ENCODE measurements at places on chromosomes 2 and 18. TPM values are rescaled to one million over a fixed set of nuclear protein-coding genes. Genes with fewer than 3 reads are reported as not detected.

DNA sequence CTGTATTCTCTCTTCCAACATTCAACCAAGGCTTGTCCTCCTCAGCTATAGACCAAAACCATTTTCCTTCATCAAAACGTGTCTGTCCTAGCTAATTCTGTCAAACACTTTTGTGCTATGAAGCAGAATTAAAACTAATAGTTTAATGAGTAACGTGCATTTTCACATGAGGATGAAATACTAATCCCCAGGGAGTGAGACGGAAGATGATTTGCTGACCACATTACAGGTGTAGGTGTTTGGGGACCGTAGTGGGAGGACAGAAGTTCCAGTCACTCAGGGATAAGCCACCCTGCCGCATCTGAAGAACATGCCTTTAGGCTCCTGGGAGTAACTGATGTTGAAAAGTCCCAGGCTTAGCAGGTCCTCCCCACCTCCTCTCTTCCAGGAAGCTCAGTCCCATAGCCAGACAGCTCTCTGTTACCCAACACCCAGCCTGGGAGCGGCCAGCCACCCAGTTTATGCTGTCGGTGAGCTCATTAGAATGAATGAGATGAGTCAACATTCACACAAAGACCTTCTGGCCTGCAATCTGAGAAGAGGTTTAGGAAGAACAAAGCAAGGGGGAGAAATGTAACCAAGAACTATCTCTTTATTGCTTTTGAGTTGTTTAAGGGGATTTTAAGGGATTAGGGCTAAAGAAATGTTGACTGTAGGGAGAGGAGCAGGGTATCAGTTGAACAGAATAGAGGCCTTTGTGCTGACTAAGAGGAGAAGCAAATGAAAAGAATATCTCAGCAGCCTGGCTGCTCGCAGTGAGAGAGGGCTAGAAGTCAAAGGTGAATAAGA, 122.5 kb downstream of the FOXI3 start:
- H3K36me3 ChIP-seq = no peaks in the 10 kb centered on the region
- no peak for DNase-seq
- H3K27ac ChIP-seq = no peak overlapping the region
- no peaks in the 10 kb centered on the region for H3K4me1 ChIP-seq
- H3K27me3 ChIP-seq = no peaks in the 10 kb centered on the region
- no peak overlapping the region for H3K4me3 ChIP-seq

GRCh38 chr2:239355139-239355538, 45.7 kb downstream of the HDAC4 start:
- no peaks in the 10 kb centered on the region for H3K27me3 ChIP-seq
- H3K4me3 ChIP-seq = no peak overlapping the region
- DNase-seq = no peak
- no peak overlapping the region for H3K27ac ChIP-seq
- H3K36me3 ChIP-seq = no peaks in the 10 kb centered on the region

DNA sequence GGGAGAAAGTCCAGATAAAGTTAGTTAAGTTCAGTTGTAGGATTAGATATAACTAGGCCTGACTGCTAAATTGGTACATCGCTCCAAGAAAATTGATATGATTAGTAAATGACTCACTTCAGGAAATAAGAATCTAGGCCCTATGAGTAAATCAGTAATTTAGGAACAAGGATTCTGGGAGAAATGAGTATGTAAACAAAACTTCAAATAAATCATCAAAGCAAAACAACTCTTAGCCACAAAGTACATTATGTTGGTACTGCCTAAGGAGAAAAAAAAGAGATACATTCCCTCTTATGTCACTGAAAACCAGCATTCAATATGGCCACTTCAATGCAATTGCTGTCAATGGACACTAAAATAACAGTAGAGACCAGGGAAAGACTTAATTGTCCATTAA, 529.1 kb downstream of the ZNF804A start:
- H3K27ac ChIP-seq = no peak overlapping the region
- H3K4me1 ChIP-seq = no peaks in the 10 kb centered on the region
- no peak for DNase-seq
- no peaks in the 10 kb centered on the region for H3K36me3 ChIP-seq
- H3K4me3 ChIP-seq = no peak overlapping the region
- H3K27me3 ChIP-seq = no peaks in the 10 kb centered on the region

DNA sequence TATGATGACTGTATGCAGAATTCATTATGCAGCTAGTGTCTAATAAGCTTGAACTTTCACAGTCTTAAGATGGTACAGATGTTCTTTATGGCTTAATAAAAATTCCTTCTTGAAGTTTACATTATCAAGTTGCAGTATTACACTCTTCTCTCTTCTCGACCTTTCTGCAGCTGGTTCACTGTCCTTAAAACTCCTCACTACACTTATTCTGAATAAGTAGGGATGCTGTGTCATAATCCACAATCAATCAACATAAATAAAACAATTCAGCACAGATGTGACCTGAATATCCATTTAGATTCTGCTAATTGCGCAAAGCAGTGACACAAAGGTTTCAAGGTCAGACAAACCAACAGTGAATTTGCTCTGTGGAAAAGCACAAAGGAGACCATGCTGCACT, 356.8 kb downstream of the SUCLG1 start:
- H3K36me3 ChIP-seq = peaks cover 4% of the 10 kb centered on the region
- H3K27me3 ChIP-seq = no peaks in the 10 kb centered on the region
- no peak overlapping the region for H3K4me3 ChIP-seq
- H3K27ac ChIP-seq = no peak overlapping the region

GRCh38 chr18:30908381-30908780, 134.2 kb downstream of the DSC3 start:
- H3K4me3 ChIP-seq = no peak overlapping the region
- no peaks in the 10 kb centered on the region for H3K4me1 ChIP-seq
- no peaks in the 10 kb centered on the region for H3K27me3 ChIP-seq
- no peak for DNase-seq

DNA sequence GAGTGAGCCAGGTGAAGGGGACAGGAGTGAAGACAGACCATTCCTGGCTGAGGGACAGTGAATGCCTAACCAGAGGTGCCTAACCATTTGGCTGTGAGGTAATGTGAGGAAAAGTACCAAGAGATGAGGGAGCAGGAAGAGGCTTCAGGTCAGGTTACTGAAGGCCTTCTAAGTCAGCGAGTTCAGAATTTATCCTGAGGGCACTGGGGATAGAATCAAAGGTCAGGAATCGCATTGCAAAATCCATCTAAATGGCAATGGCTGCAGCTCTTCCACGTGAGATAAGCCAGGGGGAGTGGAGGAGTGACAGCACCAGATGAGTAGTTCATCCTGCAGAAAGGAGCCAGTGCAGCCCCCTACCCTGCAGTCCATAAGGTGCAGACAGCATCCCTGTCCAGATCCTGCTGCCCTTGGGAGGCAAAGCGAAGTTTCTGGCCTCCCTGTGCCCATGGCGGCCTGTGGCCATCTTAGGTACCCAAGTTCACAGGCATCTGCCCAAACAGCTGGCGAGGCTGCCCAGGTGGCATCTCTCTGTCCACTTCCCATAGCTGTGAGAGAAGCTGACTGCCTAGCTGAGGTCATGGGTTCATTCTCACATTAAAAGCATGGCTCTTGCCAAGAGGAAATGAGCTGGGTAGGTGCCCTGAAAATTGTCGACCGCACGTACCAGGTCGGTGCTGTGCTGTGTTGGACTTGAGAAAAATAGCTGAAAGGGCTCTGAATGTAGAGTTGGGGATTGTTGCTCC, 49.5 kb downstream of the CYP27C1 start:
- DNase-seq = no peak
- H3K27ac ChIP-seq = no peak overlapping the region
- H3K36me3 ChIP-seq = no peaks in the 10 kb centered on the region
- H3K27me3 ChIP-seq = no peaks in the 10 kb centered on the region

- DNase-seq = no peak
- H3K4me3 ChIP-seq = no peak overlapping the region
- no peaks in the 10 kb centered on the region for H3K36me3 ChIP-seq
- no peaks in the 10 kb centered on the region for H3K27me3 ChIP-seq
- no peak overlapping the region for H3K27ac ChIP-seq
Measured at GRCh38 chr2:167133614-167134013, 245.3 kb downstream of the XIRP2 start.

DNA sequence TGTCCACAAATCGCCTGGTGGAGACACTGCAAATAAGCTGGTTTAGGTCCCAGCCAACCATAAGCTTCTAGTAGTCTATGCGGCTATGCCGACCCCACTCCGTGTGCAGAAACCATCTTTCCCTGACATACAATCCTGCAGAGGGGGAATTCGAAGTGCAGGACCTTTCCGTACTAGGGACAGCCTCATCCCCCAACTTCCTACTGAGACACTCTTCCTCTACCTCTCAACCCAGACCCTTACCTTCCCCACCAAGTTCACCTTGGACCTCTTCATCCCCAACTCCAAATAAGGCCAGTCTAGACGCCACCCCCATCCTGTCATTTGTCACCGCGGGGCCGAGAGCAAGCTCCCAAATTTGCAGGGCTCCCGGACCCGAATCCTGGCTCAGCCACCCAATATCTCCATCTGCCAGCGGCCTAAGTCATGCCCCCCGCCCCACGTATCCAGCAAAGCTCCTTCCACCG, 496 bp downstream of the SUCLG1 start:
- peaks cover 12% of the 10 kb centered on the region for H3K4me1 ChIP-seq
- peak overlapping the region; percentile 100 for H3K4me3 ChIP-seq
- no peaks in the 10 kb centered on the region for H3K27me3 ChIP-seq
- no peak for DNase-seq
- no peaks in the 10 kb centered on the region for H3K36me3 ChIP-seq

DNA sequence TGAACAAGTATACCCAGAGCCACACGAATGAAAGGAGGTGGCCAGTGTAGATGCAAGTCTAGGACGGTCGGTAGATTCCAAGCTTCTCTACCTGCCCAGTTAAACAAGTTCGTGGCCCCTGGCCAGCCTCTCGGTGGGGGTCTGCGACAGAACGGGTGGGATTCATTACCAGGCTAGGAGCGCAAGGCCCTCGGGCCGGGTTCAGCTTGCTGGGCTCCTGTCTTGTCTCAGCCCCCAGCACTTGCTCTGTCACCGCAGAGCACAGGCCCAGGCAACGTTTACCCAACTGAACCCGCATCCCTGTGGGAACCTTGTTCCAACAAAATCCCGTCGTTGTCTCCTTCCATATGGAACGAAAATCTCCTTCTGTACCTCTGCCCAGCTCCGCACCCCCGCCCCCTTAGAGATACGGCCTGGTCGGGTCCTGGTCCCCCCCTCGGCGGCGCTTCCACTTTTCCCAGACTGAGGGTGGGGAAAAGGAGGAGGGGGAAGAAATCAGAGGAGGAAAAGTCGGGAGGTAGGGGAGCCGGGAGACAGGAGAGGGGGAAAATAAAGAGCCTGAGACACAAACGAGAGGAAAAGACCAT, 1.9 kb upstream of the EMX1 start:
- peak; percentile 12 for DNase-seq
- H3K4me3 ChIP-seq = peak overlapping the region; percentile 36
- peaks cover 11% of the 10 kb centered on the region for H3K27me3 ChIP-seq
- no peak overlapping the region for H3K27ac ChIP-seq
- H3K4me1 ChIP-seq = peaks cover 23% of the 10 kb centered on the region
- H3K36me3 ChIP-seq = no peaks in the 10 kb centered on the region

- no peaks in the 10 kb centered on the region for H3K27me3 ChIP-seq
- H3K4me1 ChIP-seq = peaks cover 6% of the 10 kb centered on the region
- no peaks in the 10 kb centered on the region for H3K36me3 ChIP-seq
Measured at GRCh38 chr2:84906900-84907714, 1.7 kb downstream of the TMSB10 start.

DNA sequence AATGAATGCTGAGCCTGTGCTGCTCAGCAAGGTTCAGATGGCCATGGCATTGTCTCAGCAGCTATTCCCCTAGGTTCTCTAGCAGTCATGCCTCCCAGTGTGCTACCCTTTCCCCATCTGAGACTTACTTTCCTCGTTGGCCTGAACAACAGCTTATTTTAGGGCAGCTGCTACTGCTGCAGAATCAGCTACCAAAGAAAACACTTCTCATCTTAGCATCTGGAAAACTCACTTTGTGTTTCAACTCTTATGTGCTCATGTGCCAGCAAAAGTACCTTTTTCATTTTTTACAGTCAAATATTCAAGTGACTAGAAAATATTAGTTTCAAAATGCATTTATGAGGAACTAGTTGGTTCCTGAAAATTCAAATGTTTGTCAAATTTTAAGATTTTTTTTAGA, 60.4 kb upstream of the ZNF397 start:
- H3K27me3 ChIP-seq = no peaks in the 10 kb centered on the region
- H3K27ac ChIP-seq = no peak overlapping the region
- DNase-seq = no peak
- H3K4me1 ChIP-seq = no peaks in the 10 kb centered on the region
- no peaks in the 10 kb centered on the region for H3K36me3 ChIP-seq
- no peak overlapping the region for H3K4me3 ChIP-seq

- H3K4me3 ChIP-seq = no peak overlapping the region
- no peaks in the 10 kb centered on the region for H3K4me1 ChIP-seq
- no peaks in the 10 kb centered on the region for H3K27me3 ChIP-seq
- no peak for DNase-seq
Measured at GRCh38 chr2:5657231-5657630, 35.0 kb upstream of the SOX11 start.

DNA sequence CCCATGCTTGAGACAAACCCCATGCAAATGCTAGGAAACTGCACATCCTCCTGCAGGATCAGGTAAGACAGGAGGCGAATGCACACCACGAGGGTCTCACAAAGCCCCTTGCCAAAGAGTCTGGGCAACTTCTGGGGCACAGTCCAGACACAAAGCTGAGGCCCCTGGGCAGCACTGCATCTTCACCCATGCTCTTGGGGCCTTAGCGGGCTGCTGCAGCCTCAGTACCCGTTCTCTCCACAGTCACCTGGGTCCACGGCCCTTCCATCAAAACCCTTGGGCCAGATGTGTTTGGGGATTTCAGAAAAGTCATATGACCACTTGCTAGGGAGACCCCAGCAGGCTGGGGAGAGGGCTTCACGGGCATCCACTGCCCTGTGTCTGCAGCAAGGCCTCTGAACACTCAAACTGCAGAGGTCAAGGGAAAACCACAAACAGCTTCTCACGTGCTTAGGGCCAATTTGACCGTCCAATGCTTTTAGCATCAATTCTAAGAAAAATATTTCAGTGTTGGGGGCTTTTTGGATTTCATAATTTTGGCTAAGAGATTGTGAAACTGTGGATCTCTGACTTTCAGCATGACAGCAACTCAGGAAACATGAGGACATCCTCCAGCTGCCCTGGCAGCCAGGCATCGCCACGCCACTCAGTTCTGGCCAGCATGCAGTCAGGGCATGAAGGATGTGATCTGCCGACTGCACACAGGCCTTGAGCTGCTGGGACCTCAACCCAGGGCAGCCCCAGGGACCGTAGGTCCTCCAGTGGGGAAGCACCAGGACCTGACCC, 20.0 kb downstream of the PASK start:
- no peak overlapping the region for H3K27ac ChIP-seq
- H3K36me3 ChIP-seq = no peaks in the 10 kb centered on the region
- no peaks in the 10 kb centered on the region for H3K27me3 ChIP-seq
- no peak for DNase-seq
- H3K4me3 ChIP-seq = no peak overlapping the region
- H3K4me1 ChIP-seq = peaks cover 10% of the 10 kb centered on the region

RUFY4 gene
- 0.37 TPM for total RNA-seq

CFAP53 gene
- total RNA-seq = 48.6 TPM

GALNT14 gene
- total RNA-seq = 31.5 TPM

ZC3H15 gene
- total RNA-seq = 59.4 TPM

ERMN gene
- 1.1 TPM for total RNA-seq

ZNF396 gene
- total RNA-seq = 3.7 TPM

CCNYL1 gene
- total RNA-seq = 25.6 TPM

SFXN5 gene
- total RNA-seq = 32.2 TPM

DSG3 gene
- total RNA-seq = 0.19 TPM

HOXD12 gene
- not detected for total RNA-seq

DQX1 gene
- total RNA-seq = not detected
